ENCODE measurements at places on chromosomes 7 and 10. TPM values are rescaled to one million over a fixed set of nuclear protein-coding genes. Genes with fewer than 3 reads are reported as not detected.

- peaks cover 35% of the 10 kb centered on the region for H3K36me3 ChIP-seq
- no peak for DNase-seq
- H3K27me3 ChIP-seq, result no peaks in the 10 kb centered on the region
- no peak overlapping the region for H3K4me3 ChIP-seq
- no peaks in the 10 kb centered on the region for H3K4me1 ChIP-seq
Measured at GRCh38 chr7:141630621-141631020, 71.3 kb downstream of the DENND11 start.

GRCh38 chr7:159088016-159088865 lies 56.4 kb downstream of the VIPR2 start:
- H3K4me3 ChIP-seq, result no peak overlapping the region
- H3K4me1 ChIP-seq, result peaks cover 2% of the 10 kb centered on the region
- H3K27ac ChIP-seq, result no peak overlapping the region
- no peaks in the 10 kb centered on the region for H3K36me3 ChIP-seq
- no peaks in the 10 kb centered on the region for H3K27me3 ChIP-seq
- DNase-seq, result no peak

NME8 gene
- total RNA-seq, result not detected

GRCh38 chr7:84362828-84363227 lies 168.2 kb upstream of the SEMA3A start:
- no peaks in the 10 kb centered on the region for H3K4me1 ChIP-seq
- no peaks in the 10 kb centered on the region for H3K27me3 ChIP-seq
- no peak for DNase-seq
- H3K4me3 ChIP-seq, result no peak overlapping the region
- no peak overlapping the region for H3K27ac ChIP-seq

GRCh38 chr7:93739424-93739823 lies 151.1 kb downstream of the TFPI2 start:
- H3K27me3 ChIP-seq, result no peaks in the 10 kb centered on the region
- DNase-seq, result no peak
- no peak overlapping the region for H3K27ac ChIP-seq
- no peaks in the 10 kb centered on the region for H3K4me1 ChIP-seq
- H3K4me3 ChIP-seq, result no peak overlapping the region

DNA sequence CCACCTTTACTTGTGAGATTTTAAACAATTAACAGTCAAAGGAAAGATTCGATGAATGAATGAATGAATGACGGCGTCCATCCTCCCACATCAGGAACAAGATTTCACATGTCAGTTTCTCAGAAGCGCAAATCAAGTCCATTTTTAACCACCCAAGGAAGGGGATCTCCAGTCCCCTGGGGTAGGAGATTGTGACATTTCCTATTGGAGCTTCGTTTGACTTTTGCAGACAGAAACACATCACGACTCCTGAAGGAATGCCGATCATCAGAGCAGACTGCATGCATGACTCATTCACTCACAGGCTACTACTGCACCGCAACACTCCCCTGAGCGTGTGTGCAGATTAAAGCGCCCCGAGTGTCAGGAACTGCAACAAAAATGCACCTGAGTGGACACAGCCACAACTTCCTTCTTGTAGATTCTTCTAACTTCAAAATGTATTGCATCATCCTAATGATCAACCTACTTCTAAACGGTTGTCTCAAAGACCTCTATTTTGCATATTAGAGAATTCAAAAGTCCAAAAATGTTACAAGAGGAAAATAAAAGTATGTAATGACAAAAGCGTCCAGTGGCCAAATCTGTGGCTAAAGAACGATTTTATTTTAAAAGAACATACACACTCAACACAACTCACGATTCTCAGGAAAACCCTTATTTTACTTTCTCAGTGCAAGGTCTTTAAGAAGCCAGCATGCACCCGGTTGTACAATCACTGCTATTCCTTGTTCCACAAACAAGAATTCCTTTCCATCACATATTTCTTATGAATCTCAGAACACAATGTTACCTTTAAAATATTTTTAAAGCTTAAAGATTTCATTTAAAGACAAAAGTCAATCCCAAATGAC lies 172.6 kb downstream of the FAM107B start:
- peaks cover 54% of the 10 kb centered on the region for H3K36me3 ChIP-seq
- peak; percentile 79 for DNase-seq
- peaks cover 73% of the 10 kb centered on the region for H3K4me1 ChIP-seq
- no peaks in the 10 kb centered on the region for H3K27me3 ChIP-seq
- peak overlapping the region; percentile 86 for H3K27ac ChIP-seq
- H3K4me3 ChIP-seq, result peak overlapping the region; percentile 100

EPO gene
- not detected for total RNA-seq

USP6NL gene
- 2.3 TPM for total RNA-seq

FAM25A gene
- total RNA-seq, result not detected

DNA sequence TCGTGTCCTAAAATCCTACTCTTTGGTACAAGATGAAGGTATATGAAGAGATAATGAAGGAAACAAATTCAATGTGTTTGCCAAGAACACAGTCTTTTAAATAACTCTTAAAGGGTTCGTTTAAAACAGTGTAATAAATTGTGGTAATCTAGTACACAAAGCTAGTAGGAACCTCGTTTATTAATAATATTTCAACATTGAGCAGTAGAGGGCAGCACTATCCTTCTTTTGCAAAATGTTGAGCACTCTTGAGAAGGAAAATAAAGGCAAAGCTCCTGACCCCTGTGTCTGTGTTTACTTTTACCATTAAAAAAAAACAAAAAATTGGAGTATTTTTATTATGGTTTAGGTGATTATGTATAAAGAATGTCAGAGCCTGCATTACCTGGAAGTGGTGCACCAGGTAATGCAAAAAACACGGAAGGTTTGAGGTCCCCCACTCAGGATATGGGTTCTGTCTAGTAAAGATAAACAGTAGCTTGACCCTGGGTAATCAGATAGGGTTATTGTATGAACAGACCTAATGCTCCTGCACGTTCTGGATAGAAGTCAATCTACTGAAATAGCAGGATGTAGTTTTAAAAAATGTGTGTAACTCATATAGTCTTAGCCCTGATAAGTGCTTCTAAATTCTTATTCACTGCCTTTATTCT lies 5.7 kb upstream of the GOT1 start:
- peaks cover 17% of the 10 kb centered on the region for H3K4me1 ChIP-seq
- H3K36me3 ChIP-seq, result peaks cover 5% of the 10 kb centered on the region
- H3K27me3 ChIP-seq, result no peaks in the 10 kb centered on the region
- no peak overlapping the region for H3K27ac ChIP-seq
- no peak overlapping the region for H3K4me3 ChIP-seq

DNA sequence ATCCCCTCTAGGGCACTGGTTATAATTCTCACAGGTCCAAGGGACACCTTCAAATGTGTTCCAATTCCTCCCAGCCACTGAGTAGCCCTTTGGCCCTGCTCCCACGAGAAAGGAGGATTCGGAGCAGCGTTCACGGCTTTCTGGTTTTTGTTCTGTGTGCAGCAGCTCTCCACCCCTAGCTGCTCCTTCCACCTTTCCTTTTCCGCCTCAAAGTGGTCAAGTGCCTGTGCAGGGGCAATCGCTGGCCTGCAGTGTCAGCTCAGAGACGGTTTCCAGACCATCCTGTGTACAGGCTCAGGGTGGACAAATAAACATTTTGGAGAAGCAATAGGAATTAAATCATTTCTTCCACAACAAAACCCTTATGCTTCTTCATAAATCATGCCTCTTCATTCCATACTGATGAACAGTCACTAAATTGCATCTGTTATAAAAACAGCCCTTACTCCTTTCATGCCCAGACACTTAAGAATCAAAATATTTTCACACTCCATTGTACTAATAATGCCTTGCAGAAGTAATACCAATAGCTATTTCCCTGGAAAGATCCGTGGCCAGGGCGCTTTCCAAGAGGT lies 1.1 kb downstream of the KIAA1549 start:
- no peaks in the 10 kb centered on the region for H3K36me3 ChIP-seq
- peak overlapping the region; percentile 78 for H3K4me3 ChIP-seq
- H3K27ac ChIP-seq, result no peak overlapping the region

CDHR3 gene
- total RNA-seq, result 0.74 TPM

DNA sequence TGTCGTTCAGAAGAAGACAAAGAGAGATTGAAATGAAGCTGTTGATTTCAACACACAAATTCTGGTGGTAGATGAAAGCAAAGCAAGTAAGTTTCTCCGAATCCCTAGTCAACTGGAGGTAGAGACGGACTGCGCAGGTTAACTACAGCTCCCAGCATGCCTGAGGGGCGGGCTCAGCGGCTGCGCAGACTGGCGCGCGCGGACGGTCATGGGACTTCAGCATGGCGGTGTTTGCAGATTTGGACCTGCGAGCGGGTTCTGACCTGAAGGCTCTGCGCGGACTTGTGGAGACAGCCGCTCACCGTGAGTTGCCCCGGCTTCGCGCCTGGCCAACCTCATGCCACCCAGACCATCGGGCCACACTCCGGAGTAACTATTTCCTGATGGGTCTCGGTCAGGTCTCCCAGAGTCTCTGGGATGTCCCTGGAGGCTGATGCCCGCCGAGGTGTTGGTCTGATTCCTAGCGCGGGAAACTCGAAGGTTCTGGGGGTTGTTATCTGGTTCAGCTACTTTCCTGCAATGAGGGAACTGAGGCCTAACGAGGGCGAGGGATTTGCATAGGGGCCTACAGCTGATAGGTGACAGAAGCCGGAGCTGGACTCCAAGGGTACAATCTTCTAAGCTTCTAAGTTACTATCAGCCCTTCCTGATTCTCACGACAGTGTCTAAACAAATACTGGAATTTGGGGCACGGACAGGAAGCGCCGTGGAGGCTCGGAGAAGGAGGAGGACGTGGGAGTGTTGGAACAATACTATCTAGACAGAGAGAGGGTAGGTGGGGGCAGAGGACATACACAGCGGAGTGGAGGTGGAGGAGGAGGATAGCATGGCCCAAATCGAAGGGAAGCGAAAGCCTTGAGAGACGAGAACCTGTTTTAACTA lies at the start of gene RPP30:
Gene RPP30, plus strand, starts transcription at position 209 of the 882 bp plus-strand sequence. Its CDS starts 13 bp downstream, at position 222.
- peaks cover 25% of the 10 kb centered on the region for H3K4me1 ChIP-seq
- peaks cover 22% of the 10 kb centered on the region for H3K27me3 ChIP-seq
- DNase-seq, result peak; percentile 91
- H3K4me3 ChIP-seq, result peak within 1 kb of the TSS; percentile 96
- H3K36me3 ChIP-seq, result peaks cover 9% of the 10 kb centered on the region

DNA sequence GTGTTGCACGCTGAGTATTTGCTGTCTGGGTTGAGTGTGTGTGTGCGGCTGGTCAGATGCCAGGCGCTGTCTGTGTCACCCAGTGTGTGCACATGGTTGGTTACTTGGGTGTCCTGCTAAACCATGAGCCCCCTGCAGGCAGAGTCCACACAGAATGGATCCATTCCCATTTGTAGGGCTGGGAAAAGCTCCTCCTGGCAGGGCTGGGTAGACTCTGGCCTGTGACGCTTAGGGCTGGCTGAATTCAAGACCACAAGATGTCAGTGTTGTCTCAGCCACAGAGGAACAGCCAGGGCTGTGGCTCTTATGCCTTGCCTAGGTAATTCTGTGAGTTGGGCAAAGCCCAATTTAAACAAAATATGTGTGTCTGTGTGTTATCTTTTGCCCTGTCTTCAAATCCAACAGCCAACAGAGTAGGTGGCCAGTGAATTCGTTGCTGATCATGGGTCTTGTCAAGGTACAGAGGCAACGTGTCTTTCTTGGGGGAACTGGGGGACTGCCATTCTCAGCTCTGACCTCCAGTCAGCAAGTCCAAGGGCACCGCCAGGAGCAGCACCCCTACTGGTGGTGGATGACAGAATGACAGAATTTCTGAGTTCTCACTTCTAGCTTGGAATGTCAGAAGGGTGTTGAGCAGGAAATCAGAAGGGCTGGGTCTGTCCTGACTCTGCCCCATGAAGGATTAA lies 285.1 kb downstream of the CCSER2 start:
- peaks cover 14% of the 10 kb centered on the region for H3K27me3 ChIP-seq
- H3K27ac ChIP-seq, result no peak overlapping the region
- H3K36me3 ChIP-seq, result no peaks in the 10 kb centered on the region

GALNT17 gene
- total RNA-seq, result not detected

SLC39A12 gene
- total RNA-seq, result not detected

DNA sequence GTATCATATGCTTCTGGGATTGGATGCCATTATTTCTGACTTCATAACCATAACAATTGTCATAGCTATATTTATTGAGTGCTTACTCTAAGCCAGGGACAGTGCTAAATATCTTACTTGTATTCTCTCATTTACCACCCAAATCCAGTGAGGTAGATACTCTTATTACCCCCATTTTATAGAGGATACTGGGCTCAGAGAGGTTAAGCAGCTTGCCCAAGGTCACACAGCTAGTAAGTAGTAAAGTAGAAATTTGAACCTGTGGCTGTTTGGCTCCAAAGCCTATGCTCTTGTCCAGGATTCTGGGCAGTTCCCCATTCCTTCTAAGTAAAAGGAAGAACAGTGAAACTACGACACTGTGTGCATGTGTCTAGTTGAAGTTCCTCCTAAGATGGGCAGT lies 56.5 kb downstream of the COL13A1 start:
- H3K4me3 ChIP-seq, result no peak overlapping the region
- H3K36me3 ChIP-seq, result no peaks in the 10 kb centered on the region
- H3K27ac ChIP-seq, result no peak overlapping the region
- no peak for DNase-seq
- no peaks in the 10 kb centered on the region for H3K27me3 ChIP-seq
- H3K4me1 ChIP-seq, result peaks cover 5% of the 10 kb centered on the region

GRCh38 chr10:22436526-22436892 lies 91.2 kb downstream of the SPAG6 start:
- peak; percentile 49 for DNase-seq
- peaks cover 47% of the 10 kb centered on the region for H3K4me1 ChIP-seq
- peak overlapping the region; percentile 64 for H3K27ac ChIP-seq
- peaks cover 2% of the 10 kb centered on the region for H3K36me3 ChIP-seq

STEAP2 gene
- total RNA-seq, result not detected

DNA sequence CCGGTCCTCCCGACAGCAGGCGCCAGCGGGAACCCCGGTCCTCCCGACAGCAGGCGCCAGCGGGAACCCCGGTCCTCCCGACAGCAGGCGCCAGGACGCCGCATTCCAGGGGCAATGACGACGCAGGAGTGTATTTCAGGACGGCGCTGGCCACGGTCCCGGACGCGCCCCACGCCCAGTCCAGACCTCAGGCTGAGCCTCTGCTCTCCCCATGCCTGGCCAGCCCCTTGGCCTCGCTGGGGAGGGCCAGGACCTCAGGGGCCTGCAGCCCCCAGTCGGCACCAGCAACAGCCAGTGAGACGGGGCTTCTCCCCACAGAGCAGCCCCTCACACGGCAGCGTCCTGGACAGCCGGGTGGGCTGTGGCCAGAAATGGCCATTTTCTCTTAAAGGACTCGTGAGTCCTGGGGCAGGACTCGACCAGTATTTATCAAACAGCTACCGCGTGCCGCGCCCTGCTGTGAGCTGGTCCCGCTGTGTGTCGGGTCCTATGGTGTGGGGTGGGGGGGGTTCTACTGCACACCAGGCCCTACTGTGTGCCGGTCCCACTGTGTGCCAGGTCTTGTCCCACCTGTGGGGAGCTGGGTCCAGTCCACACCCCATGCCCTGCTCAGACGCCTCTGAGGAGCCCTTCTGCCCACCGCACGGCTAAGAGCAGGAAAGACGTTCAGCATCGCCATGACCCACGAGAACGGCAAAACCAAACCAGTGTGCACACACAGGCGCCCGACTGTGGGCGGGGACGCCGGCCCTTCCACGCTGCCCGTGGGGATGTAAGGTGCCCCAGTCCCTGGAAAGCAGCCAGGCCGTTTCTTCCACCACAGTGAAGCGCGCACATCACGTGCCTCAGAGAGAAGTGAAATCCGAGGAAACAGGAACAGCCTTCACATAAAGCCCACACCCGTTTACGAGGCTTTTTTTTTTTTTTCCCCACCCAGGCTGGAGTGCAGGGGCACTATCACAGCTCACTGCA lies 33.3 kb downstream of the GET4 start:
- H3K4me1 ChIP-seq, result peaks cover 14% of the 10 kb centered on the region
- H3K27me3 ChIP-seq, result no peaks in the 10 kb centered on the region
- no peak for DNase-seq
- peak overlapping the region; percentile 41 for H3K4me3 ChIP-seq
- H3K27ac ChIP-seq, result no peak overlapping the region

Data from activated CD8-positive, alpha-beta T cell treated with anti-CD3 and anti-CD28 coated beads for 36 hours (primary cell).